ENCODE measurements at places on chromosomes 7 and 10.

GRCh38 chr7:125253452-125254190, 324.0 kb upstream of the POT1 start:
- DNase-seq: no peak

- DNase-seq: no peak
Observed at GRCh38 chr10:16445770-16446469, 9.1 kb downstream of the PTER start.

DNA sequence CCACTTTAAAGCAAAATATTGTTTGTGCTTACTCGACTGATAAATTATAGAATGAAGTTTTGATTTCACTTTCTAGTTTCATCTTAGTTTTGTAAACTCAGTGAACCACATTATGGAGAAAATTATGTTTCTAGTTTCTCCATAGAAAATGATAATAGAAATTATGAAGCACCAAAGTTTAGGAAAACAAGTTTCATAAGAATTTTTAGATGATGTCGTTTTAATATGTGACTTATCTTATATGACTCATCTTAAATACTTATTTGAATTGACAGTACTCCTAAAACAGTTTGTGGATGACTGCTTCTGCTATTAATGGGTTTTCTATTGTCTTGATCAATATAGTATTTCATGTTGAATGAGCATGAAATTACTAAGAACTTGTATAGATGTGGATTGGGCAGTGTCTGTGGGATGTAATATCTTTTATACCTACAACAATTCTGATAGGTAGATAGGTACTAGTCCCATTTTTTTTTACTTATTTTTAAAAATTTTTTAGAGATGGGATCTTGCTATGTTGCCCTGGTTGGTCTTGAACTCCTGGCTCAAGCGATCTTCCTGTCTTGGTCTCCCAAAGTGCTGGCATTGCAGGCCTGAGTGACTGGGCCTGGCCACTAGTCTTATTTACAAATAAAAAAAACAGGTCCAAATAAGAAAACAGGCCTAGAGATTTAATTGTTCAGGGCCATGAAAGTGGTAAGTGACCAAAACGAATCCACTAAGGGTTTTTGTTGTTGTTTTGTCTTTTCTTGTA, 3.7 kb downstream of the HBP1 start:
- DNase-seq: no peak

GRCh38 chr7:104442481-104442880, 114.1 kb downstream of the LHFPL3 start:
- no peak for DNase-seq

DNA sequence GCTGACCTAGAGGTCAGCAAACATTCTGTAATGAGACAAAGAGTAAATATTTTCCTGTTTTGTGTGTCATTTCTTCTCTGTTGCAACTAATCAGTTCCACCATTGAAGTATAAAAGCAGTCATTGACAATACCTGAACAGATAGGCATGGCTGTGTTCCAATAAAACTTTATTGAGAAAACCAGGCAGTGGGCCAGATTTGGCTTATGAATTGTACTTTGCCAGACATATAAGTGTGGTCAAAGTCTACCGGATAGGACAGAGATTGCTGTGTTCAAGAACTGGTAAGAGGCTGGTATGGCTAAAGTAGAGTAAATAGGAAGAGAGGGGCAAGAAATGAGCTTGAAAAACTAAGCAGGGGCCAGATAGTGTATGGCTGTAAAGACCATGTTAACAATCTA, 38.3 kb upstream of the TAC1 start:
- DNase-seq: no peak

- no peak for DNase-seq
Observed at GRCh38 chr10:81876253-81877077, 1.5 kb downstream of the NRG3 start.

DNA sequence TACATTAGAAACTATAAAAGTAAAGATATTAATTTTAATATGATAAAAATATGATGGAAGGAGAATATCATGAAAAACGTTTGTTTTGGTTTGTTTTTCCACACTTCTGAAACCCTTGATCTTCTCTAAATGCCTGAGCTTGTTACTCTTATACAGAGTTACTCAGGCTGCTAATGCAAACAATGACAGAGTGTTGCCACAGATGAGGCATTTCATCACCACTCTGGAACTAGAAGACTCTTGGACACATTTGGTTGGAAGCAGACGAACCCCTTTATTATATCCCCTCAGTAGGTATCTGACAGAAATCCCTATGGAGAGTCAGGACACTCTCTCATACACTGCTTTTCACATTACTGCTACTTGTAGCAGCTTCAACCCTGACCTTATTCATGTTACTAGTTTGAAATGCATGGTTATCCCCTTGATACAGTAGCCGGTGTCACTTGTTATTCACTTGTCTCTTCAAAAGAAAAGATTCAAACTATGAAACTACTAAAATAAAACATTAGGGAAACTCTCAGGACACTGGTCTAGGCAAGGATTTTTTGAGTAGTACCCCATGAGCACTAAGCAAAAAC, 66.9 kb downstream of the SEMA3C start:
- no peak for DNase-seq

- no peak for DNase-seq
Observed at GRCh38 chr7:28455486-28455885, 43.2 kb downstream of the CREB5 start.

DNA sequence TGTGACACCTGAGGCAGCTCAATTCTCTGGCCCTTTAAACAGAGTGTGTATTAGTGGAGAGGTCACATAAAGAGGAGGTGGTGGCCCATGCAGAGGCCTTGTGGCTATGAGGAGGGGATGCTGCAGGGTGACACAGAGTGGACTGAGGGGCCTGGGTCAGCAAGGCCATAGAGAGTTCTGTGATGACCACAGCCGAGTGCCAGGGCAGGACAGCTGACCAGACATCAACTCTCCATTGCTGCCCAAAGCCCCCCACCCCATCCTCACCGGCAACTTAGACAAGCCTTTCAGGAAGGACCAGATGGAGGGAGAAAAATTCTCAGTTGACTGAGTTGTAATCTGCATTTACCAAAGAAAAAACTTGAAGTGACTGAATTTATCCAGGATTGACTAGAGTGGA, 378.1 kb downstream of the RPS24 start:
- no peak for DNase-seq

DNA sequence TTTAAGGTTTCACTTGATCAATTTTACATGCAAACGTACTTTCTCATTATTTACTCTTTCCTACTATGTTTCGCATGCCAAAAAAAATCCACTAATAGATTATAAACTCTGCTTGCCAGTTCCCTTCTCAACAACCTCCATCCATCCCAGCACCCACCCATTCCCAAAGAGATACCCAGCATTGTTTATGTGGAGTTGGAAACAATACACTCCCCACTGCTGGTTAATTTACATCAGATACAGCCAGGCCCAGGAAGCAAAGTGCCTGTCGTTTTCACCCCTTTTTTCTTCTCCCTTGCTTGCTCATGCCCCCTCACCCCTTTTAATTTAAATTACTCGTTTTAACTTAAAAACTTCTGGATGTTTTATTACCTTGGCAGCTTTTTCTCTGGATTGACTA, 59.9 kb downstream of the HIBADH start:
- no peak for DNase-seq

- DNase-seq: no peak
Observed at GRCh38 chr7:1951159-1951536, 281.1 kb downstream of the ELFN1 start.

- DNase-seq: no peak
Observed at GRCh38 chr7:14199336-14199735, 209.9 kb upstream of the ETV1 start.

DNA sequence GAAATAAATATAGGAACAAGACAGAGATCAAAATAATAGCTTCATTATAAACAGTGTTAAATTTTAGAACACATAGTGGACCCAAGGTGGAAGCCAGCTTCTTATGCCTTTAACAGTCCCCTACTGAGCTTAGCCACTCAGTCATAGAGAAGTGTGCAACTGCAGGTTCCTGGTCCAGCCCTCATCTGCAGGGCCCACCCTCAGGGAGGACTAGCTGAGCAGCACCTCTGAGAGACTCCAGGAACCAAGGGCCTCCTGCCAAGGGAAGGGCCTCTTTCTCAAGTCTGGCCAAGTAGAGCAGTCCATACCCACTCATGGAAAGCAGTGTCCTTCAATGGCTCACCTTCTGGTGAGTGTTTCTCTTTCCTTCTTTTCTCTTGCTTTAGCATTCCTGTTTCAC, 173.7 kb upstream of the PRPS1L1 start:
- no peak for DNase-seq

- no peak for DNase-seq
Observed at GRCh38 chr7:55241958-55242357, 123.2 kb upstream of the LANCL2 start.

GRCh38 chr10:117743509-117743908, 201.0 kb downstream of the EMX2 start:
- DNase-seq: no peak

GRCh38 chr7:21999896-22000295, 54.2 kb upstream of the CDCA7L start:
- no peak for DNase-seq

DNA sequence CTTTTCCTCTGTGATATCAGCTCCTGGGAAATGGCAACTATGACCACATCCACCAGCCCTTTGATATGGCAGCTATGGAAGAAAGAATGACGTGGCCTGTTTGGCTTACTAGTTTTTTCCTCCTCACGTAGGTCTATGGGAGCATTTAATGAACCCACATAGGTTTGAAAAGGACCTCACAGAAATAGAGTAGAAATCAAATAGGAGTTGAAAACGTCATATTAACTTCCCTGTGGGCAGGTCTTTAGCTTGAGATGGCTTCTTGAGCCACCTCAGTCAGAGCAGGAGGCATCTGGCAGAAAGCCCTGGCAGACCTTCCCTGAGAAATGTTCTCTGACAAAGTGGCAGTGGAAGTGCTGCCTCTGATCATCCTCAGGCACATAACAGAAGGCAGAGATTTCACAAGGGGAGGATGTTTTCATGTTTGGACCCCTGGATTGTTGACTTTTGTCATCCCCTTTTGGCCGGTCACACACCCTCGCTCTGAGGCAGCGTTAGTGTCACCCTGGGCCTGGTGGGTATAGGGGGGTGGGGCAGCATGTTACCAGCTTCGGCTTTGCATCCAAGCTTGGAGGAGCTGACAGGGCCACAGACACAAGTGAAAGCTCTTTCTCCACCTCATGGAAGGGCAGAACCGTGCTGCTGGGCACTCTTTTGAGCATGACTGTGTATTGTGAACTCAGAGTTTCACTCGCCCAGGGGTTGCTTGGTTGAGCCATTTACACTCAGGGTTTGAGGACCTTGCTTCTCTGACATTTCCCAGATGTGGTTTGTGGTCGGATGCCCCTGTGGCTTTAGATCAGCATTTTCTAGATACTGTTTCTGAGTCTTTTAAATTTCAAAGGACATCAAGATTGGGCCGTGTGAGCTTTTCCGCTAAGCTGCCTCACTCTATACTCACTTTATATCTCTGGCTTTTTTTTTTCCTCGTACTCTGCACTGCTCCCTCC, 184.2 kb downstream of the STK31 start:
- no peak for DNase-seq

All from stimulated activated naive B cell treated with anti-CD40 and anti-IgM and Interleukin-4, amounts not matched to agents 10 μg/mL and 1 μg/mL and 100 μg/mL, for 72 hours (primary cell).